ENCODE measurements at places on chromosomes 16 and 17. TPM values are rescaled to one million over a fixed set of nuclear protein-coding genes. Genes with fewer than 3 reads are reported as not detected.

DNA sequence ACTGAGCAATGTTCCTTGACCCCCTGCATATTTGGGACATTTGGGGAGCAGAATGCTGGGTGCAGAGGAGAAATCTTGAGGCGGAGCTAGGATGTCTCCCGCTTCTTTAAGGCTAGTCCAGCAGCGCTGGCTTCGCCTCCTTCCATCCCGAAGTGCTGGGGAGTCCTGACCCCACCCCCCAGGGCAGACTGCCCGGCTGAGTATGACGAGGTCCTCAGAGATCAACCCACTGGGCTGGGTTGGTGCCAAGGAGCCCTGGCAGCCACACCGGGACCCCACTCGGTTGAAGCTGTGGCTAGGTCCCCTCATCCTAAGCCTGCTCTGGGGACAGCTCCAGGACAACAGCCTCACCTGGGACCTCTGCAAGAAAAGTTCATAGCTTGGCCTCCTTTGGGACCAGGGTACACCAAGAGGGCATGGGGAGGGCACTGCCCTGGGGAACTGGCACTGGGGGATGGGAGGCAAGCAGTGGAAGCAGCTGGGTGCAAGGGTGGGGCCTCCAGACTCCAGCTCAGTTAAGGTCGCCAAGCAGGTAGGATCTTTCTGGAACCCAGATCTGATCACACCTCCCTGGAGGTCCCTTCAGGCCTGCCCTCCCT, 11.0 kb downstream of the RHBDF2 start:
- DNase-seq: no peak

GRCh38 chr16:75244844-75245758, 6.3 kb downstream of the BCAR1 start:
- peak; percentile 84 for DNase-seq

The EVPL gene
- not detected for total RNA-seq

DNA sequence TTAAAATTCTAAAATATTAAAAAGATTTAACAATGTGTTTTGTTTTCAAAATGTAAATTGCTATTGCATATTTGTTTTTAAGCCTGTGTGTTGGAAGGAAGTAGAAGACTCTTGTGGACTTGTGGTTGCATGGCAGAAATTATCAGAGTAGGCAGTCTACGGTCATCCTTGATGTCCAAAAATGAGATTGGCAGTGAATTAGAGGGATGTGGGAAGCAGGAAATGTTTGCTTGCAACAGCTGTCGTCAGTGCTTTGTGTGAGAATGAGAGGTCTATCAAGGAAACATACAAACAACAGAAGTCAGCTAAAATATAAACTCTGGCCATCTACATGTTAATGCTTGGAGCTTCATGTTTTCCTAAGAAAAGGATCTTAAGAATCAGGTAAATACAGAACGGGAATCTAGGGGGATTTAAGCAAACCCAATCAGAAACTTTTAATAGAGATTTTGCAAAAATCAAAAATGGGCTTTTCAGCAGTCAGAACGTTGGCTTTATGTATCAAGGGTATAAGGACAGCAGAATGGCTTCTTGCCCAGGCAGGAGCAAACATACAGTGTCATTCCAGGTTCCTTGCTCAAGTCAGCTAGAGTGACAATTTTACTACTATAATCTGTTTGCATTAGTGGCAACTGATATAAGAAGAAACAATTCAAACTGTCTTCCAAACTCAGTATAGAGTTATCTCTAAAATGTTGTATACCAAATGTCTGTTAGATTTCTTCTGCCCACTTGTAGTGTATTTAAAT, 196.7 kb downstream of the CYB561 start:
- DNase-seq: no peak

DNA sequence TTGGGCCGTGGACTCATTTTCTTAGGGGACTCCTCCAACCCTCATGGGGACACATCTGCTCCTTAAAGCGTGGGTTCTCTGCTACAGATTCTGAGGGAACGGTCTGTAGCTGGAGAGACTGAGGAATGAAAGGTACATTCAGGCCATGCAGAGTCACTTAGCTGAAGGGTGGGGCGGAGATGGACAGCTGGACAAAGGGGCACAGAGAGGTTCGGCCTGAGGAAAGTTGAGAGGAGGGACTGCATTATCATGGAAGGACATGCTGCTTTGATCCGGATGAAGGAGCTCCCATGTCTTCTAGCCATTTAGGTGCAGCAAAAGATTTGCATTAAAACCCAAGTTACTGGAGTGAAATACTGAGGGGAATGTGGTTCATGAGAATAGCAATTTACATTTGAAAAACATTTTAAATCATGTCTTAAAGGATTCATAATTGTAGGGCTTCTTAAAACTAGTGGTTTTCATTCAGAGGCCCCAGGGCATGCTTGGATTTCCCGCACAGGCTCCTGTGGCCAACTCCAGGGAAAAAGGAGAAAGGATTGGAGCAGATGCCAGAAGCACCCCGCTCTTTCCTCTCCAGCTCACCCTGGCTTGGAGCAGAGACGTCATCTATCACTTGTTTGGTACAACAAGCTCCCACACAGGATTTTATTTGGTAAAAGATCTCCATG, 54.2 kb downstream of the CDRT4 start:
- DNase-seq: no peak

- no peak for DNase-seq
These were observed 20.4 kb downstream of the GAS7 start for GRCh38 chr17:10177913-10178505.

The ARL17B gene
- total RNA-seq: 20.0 TPM

DNA sequence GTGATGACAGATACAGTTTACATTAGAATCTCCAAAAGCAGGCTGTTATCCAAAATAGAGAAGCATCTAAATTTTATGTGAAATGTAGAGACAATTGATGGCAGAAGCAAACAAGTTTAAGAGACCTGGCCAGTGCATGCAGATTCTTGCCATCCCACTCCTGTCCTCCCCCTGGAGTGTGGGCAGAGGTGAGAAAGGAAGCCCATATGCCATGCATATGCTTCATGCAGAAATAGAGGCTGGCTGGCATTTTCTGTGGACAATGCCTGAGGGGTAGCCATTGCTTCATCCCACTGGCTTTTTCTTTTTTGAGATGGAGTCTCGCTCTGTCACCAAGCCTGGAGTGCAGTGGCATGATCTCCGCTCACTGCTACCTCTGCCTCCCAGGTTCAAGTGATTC, 382.1 kb downstream of the RBFOX1 start:
- DNase-seq: peak; percentile 10

DNA sequence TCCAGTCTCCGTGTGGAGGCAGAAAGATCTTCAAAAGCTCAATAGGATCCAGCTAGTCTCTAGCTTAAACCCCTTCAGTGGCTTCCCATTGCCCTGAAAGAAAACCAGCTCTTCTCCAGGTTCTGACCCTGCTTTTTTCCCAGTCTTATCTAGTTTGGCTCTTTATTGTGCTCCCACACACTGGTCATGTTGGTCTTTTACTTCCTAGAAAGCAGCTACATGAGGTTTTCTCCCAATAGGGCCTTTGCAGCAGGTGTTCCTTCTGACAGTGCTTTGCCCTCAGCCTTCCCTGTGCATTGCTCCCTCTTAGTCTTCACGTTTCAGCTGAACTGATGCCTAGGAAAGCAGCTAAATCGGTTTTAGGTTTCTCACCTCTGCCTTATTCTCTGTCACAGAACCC, 21.7 kb upstream of the ABCA3 start:
- DNase-seq: no peak

The AP1G1 gene
- 90.9 TPM for total RNA-seq

DNA sequence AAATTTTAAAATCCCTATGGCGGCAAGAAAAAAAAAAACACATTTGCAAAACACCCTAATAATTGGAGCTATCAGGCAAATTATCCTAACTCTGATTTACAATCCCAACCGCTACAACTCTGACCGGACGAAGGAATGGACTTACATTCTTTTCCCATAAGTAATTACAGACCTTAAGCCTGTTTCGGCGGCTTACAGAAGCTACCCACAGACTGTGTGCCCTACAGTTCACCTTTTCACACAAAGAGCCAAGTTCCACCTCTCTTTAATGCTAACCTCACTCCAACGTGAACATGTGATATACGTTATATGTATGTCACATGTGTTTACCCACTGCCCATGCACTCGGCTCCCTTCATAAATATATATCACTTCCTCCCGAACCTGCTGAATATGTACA, 8.7 kb upstream of the MEAK7 start:
- no peak for DNase-seq

The CACNG1 gene
- under 0.01 TPM for total RNA-seq

All from frontal cortex (tissue), 4 donors.